ENCODE measurements at places on chromosomes 1 and 21.

GRCh38 chr1:39048745-39049370 lies 22.7 kb downstream of the NDUFS5 start:
- DNase-seq: no peak

DNA sequence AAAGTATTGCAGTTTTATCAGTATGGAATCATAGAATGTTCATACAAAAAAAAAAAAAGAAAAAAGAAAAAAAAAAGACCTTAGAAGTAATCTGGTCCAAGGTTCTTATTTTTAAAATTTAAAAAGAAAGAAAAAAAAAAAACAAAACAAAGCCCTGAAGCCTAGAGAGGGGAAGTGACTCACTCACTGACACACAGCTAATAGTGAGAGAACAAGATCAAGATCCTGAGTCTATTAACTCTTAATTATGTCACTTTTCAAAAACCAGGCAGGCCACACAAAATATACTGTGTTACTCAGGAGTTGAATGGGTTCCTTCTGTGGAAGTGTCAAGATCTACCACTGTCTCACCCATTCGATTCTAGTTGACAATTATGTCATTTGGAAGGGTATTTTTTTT lies 433.9 kb upstream of the DAB1 start:
- DNase-seq: no peak

GRCh38 chr1:156768610-156769295 lies 1.4 kb downstream of the PRCC start:
- no peak for DNase-seq

GRCh38 chr1:14873677-14874076 lies 275.2 kb downstream of the KAZN start:
- no peak for DNase-seq

- DNase-seq: no peak
Measured at GRCh38 chr1:174726167-174726879, 273.4 kb upstream of the CACYBP start.

DNA sequence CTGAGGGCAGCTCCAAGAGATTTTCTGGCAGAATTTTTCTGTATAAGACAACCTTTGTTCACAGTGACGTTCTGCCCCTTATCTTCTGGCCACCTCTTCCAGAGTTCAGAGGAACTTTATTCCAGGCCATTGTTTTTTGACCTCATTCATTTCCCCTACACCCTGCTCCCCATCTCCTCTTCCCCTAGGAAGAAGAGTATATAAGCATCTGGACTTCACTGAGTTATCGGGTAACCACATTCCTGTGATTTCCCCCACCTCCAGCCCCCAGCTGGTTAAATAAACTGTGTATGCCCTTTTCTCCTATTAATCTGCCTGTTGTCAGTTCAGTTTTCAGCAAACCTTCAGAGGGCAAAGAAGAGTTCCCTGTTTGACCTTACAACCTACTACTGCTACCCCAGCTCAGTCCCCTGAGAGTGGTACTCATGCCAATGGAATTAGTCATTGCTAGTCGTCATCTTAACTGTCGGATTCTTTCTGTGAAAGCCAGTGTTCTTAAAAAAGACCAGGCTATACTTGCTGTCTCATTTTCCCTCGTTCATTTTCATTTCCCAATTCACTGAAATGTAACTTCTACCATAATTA lies 14.3 kb upstream of the ALG14 start:
- DNase-seq: peak; percentile 70

DNA sequence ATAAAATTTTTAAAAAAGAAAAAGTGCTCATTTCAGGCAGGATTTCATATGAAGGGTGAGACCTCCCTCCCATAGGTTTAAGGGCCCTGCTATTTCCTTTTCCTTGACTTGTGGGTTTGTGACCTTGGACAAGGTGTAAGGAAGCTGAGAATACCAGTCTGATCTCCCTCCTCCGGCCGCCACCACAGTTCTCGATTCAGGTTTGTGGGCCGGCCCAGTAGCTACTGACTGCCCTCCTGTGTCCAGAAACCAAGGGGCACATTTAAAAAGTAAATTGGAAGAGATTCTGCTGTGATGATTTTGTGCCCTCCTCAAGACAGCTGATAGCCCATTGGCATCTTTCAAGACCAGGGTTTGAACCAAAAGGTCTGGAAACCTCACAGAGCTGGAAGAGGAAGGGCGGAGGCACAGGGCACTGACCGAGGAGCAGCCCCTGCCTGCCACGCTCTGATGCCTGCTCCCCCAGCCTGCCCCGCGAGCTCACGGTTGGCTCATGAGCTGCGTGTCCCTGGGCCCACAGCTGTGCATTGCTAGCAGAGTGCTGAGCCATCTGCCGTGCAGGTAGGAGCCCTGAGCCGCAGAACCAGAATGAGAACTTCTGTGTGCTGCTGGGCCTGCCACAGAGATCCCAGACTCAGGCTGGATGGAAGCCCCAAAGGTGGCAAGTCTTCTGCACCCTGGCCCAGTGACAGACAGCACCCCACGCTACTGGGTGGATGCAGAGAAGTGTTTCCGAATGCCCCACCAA lies 348.7 kb downstream of the NPHP4 start:
- DNase-seq: peak; percentile 36

- DNase-seq: peak; percentile 57
Measured at GRCh38 chr21:44592446-44593311, at the start of gene KRTAP10-6. Gene KRTAP10-6, minus strand, starts transcription at chr21:44592505. Its CDS starts 21 bp downstream, at chr21:44592484.

DNA sequence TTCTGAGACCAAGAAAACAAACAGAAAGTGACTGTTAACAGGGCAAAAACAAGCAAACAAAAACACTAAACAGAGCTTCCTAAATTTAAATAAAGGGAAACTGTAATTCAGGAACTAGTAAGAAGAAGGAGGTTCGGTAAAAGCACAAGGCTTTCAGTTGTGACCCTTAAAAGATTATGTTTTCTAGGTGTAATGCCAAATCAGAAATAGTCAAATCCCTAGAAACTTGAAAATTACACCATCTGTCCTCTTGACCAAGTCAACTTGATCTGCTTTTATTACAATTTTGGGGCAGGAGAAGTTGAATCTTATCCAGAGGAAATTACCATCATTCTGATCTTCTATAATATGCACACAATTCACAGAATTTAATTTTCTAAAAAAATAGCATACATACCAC lies 754.0 kb upstream of the ADGRL4 start:
- no peak for DNase-seq

- no peak for DNase-seq
Measured at GRCh38 chr21:41894922-41895557, 15.9 kb upstream of the PRDM15 start.

DNA sequence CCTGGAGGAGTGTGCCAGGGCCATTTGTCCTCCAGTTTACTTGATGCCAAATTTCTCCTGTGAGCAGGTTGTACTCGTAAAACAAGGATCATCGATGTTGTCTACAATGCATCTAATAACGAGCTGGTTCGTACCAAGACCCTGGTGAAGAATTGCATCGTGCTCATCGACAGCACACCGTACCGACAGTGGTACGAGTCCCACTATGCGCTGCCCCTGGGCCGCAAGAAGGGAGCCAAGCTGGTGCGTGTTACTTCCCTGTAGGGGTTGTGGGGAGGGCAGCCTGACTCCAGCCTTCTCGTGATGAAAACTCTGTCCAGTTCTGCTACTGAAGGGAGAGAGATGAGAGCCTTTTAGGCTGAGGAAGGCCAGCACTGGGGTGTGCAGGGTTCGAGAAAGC lies 2.2 kb downstream of the RPS8 start:
- no peak for DNase-seq

DNA sequence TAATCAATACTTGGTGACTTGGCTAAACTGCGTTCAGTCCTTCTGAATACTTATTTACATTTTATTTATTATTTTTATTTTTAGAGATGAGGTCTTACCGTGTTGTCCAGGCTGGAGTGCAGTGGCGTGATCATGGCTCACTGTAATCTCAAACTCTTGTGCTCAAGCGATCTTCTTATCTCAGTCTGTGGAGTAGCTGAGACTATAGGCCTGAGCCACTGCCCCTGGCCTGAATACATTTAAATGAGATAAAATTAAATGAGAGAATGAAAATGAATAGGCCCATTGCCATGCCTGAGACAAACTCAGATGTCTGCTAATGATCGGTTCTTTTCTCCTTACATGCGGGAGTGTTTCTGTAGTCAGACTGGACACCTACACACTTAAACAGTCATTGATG lies 86.0 kb downstream of the GALNT2 start:
- DNase-seq: no peak

- peak; percentile 63 for DNase-seq
Measured at GRCh38 chr1:41474490-41475271, 9.8 kb downstream of the EDN2 start.

GRCh38 chr1:66267201-66267940 lies 266.6 kb upstream of the SGIP1 start:
- DNase-seq: no peak

GRCh38 chr21:34612557-34612956 lies 2.4 kb downstream of the RCAN1 start:
- peak; percentile 51 for DNase-seq

DNA sequence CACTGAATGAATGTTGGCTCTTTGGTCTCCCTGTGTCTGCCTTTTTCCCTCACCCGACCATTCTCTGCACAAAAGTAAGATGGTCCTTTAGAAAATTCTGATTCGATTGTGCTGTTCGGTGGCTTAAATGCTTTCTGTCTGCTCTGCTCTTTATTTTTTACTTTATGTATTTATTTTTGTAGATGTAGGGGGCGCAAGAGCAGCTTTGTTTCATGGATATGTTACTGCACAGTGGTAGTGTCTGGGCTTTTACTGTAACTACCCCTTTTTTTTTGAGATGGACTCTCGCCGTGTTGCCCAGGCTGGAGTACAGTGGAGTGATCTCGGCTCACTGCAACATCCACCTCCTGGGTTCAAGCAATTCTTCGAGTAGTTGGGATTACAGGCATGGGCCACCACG lies 15.7 kb downstream of the NLRP3 start:
- no peak for DNase-seq

DNA sequence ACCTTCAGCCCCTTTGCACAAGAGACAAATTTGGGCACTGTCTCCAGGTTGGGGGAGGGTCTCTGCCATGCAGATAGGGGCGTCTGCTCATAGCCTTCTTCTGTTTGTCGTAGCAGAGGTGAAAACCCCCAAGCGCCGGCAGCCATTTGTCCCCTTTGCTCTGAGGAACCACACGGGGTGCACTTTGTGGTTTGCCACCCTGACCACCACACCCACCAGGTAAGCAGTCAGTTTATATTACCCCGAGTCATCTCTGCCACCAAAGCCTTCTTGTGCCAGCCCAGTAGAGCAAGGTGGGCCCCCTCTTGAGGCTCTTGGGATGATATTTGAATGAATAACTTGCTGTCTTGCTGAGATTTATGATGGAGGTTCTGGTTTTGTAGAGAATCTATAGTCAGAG lies 111.8 kb downstream of the VPS13D start:
- no peak for DNase-seq

GRCh38 chr1:202081992-202082391 lies 40.7 kb upstream of the GPR37L1 start:
- peak; percentile 63 for DNase-seq

- no peak for DNase-seq
Measured at GRCh38 chr1:39332828-39333227, 128.3 kb downstream of the MACF1 start.

DNA sequence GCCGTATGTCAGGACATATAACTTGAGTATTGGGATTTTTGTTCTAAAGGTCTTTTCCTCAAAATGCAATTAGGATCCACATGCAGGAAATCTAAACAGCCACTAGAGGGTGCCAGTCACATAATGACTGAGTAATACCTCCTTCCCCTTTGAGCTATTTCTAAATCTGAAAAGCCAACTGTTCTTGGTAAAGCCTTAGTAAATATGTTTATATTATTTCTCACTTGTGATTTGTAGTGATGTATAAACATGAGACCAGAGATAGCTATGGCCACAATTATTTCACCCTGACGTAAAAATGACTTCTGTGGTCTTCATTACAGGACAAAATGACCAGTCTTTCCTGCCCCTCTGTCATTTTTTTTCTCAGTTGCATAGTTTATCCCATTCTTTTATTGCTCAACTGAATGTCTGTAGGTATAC lies 41.0 kb upstream of the DR1 start:
- no peak for DNase-seq

DNA sequence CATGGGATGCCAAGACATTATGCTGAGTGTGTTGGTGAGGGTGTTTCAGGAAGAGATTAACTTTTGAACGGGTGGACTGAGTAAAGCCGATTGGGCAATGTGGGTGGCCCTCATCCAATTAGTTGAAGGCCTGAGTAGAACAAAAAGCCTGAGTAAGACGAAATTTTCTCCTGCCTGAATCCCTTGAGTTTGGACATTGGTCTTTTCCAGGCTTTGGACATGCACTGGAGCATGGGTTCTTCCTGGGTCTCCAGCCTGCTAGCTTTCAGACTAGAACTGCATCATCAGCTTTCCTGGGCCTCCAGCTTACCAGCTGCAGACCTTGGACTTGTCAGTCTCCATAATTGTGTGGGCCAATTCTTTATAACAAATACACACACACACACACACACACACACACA lies 63.6 kb downstream of the NIBAN1 start:
- no peak for DNase-seq

- DNase-seq: peak; percentile 94
Measured at GRCh38 chr1:11320153-11320936, 47.3 kb downstream of the UBIAD1 start.

DNA sequence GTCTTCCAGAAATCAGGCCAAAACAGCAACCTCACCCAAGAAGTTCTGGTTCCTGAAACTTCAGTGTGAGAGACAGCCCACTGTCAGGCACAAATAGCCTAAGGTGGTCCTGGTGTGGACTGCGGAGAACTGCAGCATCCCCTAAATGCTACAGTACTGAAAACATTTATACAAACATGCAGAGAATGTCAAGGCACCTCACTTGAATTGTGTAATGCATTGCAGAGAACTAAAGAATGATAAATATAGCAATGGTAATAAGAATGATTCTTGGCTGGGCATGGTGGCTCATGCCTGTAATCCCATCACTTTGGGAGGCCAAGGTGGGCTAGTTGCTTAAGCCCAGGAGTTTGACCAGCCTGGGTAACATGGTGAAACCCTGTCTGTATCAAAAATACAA lies 138.6 kb downstream of the TIAM1 start:
- no peak for DNase-seq

DNA sequence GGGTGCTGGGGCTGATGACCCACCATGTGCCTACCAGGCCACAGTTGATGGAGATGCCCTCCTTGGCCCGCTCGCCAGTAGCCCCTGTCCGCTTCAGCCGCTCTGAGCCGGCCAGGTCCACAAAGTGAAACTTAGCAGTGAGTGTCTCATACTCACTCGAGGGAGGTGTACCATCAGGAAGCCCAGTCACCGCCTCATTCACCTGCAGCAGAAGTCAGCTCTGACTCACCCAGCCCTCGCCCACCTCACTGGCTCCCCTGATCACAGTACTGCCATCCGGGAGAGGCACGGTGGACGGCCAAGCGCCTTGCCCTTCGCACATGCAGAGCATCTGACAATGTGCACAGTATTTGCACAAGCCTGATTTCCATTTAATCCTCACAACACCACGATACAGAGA lies 18.8 kb downstream of the KIF21B start:
- no peak for DNase-seq

- no peak for DNase-seq
Measured at GRCh38 chr1:204104331-204105130, 31.6 kb downstream of the SOX13 start.

GRCh38 chr1:240888787-240889048 lies 276.8 kb upstream of the GREM2 start:
- no peak for DNase-seq

DNA sequence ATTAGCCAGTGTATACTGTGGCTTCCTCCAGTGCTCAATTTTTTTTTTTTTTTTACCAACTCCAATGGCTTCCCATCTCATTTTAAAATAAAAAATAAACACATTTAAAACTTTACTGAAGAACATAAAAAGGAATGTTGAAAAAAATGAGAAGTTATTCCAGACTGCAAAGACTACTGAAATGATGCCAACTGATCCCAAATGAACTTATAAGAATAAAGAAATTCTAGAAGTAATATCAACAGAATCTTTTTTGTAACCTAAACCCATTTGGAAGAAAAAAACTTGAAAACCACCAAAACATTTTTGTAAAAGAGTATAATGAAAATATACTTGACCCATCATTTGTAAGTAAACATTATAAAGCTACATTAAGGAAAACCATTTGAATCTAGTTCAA lies 129.4 kb downstream of the FAF1 start:
- DNase-seq: no peak

Measured in endodermal cell (in vitro differentiated cells).